ENCODE measurements at places on chromosomes 7 and 10.

- no peak for DNase-seq
These were observed 20.2 kb downstream of the MCU start for GRCh38 chr10:72712136-72712535.

DNA sequence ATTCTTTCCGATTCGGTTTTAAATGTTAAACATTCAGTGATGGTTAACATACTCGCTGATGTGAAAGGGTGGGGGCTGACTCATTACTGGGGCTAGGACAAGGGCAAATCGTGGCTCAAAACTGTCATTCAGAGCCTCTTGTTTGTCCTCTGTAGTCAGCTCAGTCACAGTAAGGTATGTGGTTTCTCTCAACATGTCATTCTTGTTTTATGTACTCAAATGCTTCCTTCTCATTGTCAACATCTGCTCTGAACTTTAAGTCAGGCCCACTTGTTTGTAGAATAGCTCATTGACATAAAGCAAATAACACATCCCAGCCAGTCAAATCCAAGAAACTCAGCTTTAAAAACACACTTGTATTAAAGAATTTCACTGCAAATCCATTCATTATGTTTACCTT, 7.3 kb downstream of the SLC16A9 start:
- no peak for DNase-seq

DNA sequence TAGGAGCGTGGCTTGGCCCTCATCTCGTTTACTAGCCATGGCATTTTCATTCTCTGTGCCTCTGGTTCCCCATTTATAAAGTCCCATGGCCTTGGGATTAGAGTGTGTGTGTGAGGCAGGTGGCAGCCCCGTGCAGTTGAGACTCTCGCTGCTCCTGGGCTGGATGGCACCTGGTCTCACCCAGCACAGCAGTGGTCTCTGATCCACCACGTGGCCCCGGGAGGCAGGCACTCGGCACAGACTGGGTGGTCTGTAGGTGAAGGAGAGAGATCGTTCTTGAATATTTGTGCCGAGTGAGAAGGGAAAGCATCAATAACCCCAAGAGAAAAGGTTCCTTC, 50.4 kb downstream of the CALML3 start:
- no peak for DNase-seq

GRCh38 chr7:118218413-118219156, 5.9 kb upstream of the ANKRD7 start:
- DNase-seq: no peak

DNA sequence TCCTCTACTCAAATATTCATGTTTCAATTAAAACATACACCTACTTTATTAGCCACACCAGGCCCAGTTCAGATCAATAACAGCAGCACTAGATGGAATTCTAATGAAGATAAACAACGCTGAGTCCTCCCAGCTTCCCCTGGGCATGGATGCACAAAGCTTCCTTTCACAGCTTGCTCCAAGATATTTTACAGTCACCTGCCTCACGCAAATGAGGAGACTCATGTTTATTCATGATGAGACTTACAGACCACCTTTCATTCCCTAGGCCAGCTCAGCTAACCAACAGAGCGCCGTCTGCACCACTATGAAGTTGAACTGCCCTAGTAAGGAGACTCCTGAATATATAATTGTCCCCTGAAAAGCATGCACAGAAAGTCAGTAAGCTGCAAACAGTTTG, 283.0 kb upstream of the AOAH start:
- no peak for DNase-seq

GRCh38 chr10:11813177-11813576, 10.0 kb upstream of the PROSER2 start:
- no peak for DNase-seq

DNA sequence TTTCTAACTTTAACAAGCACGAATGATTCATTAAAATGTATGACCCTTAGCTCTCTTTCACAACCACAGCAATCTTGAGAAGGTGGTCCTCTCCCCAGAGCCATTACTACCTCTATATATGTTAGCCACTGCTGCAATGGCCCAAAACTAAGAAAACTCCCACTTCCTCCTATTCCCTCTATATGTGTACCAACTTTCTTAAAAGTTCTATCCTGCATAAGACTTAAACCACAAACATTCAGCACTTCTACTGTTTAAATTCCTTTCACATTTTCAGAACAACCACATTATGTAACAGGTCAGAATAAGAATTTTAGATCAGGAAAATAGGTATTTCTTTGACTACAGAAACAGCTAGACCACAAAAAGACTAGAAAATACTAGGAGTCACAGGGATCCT, 36.2 kb downstream of the WASL start:
- no peak for DNase-seq
